ENCODE measurements at places on chromosomes 7 and 10.
A peak's percentile ranks its signal among the peaks of the same experiment; 100 is the strongest.

- no peak for ATAC-seq
- peak overlapping the region; percentile 8 for H3K27ac ChIP-seq
- H3K36me3 ChIP-seq = peaks cover 31% of the 10 kb centered on the region
- no peaks in the 10 kb centered on the region for H3K27me3 ChIP-seq
- H3K4me3 ChIP-seq = no peak overlapping the region
Observed at GRCh38 chr10:75016325-75016724, 95.1 kb upstream of the SAMD8 start.

DNA sequence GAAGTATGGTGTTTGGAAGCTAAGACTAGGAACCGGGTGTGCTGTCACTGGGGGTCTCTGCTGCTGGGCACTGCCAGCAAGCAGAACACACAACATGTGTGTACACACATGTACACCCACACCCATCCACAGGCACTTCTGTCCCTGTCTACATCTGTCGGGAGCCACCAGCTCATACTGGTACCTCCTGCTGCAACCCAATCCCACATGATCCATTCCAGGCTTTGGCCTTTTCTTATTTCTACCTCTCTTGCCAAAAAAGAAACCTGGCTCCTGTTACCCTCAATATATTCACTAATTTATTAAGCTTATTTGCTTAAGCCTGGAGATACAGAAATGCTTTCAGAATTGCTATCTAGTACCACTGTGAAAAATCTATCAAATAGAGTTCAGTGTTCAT, 246.0 kb downstream of the DIP2C start:
- H3K4me1 ChIP-seq = no peaks in the 10 kb centered on the region
- ATAC-seq = no peak
- H3K4me3 ChIP-seq = no peak overlapping the region
- H3K36me3 ChIP-seq = no peaks in the 10 kb centered on the region

DNA sequence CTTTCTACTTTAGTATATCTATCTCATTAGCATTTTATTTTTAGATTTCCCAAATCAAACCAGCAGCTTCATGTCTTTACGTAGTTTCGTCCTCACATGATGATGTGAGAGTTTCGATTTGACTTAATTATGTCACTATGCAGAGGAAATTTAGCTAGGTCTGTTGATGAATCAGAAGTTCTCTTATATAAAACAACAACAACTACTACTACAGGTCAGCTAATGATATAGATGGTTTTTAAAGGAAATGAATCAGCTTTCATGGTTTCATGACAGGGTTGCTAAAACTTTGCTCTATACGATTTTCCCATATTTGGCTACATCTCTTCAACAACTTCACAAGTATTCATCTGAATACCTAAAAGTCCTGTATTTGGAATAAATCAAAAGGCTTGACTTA, 28.6 kb downstream of the JAZF1 start:
- H3K36me3 ChIP-seq = no peaks in the 10 kb centered on the region
- no peaks in the 10 kb centered on the region for H3K27me3 ChIP-seq
- peak overlapping the region; percentile 82 for H3K27ac ChIP-seq
- peak; percentile 56 for ATAC-seq

GRCh38 chr10:129099486-129099885, 367.6 kb upstream of the MGMT start:
- H3K36me3 ChIP-seq = no peaks in the 10 kb centered on the region
- no peaks in the 10 kb centered on the region for H3K27me3 ChIP-seq
- no peak overlapping the region for H3K27ac ChIP-seq
- ATAC-seq = no peak
- no peak overlapping the region for H3K4me3 ChIP-seq

DNA sequence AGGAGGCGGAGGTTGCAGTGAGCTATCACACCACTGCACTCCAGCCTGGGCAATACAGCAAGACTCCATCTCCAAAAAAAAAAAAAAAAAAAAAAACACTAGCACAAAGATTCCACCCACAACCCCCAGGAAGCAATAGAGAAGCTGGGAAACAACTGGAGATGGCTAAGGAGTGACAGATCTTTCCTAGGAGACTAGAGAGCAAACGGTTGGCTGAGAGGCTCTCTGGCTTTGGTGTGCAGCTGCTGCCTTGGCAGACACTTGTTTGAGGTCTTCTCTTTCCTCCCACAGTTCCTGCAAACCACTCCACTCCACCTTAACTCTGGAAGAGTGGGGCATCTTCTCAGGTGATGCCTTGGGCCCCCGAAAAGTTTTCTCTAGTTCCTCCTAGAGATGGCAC, 78.5 kb upstream of the LANCL2 start:
- no peaks in the 10 kb centered on the region for H3K27me3 ChIP-seq
- H3K27ac ChIP-seq = no peak overlapping the region
- H3K4me3 ChIP-seq = no peak overlapping the region
- no peaks in the 10 kb centered on the region for H3K36me3 ChIP-seq
- H3K4me1 ChIP-seq = no peaks in the 10 kb centered on the region
- no peak for ATAC-seq

DNA sequence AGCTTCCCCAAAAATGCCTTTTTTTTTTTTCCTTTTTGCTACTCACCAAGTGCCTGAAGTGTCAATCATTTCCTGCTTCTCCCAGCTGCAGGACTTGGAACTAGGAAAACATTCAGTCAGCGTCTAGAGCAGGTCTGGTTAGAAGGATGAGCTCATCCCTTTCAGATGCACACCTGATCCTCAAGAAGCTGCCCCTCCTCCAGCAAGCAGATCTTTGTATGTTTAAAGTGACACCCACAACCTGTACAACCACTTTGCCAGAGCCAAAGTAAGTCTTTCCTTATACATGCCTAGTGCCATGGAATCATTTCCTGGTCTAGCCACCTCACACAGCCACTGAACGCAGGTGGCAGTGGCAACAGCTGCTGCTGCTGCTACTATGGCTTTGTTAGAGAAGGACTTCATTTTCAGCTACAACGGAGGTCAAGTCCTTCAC, 10.4 kb upstream of the USP54 start:
- H3K4me1 ChIP-seq = no peaks in the 10 kb centered on the region
- peaks cover 5% of the 10 kb centered on the region for H3K36me3 ChIP-seq
- H3K4me3 ChIP-seq = no peak overlapping the region
- H3K27me3 ChIP-seq = no peaks in the 10 kb centered on the region
- ATAC-seq = no peak
- H3K27ac ChIP-seq = no peak overlapping the region

DNA sequence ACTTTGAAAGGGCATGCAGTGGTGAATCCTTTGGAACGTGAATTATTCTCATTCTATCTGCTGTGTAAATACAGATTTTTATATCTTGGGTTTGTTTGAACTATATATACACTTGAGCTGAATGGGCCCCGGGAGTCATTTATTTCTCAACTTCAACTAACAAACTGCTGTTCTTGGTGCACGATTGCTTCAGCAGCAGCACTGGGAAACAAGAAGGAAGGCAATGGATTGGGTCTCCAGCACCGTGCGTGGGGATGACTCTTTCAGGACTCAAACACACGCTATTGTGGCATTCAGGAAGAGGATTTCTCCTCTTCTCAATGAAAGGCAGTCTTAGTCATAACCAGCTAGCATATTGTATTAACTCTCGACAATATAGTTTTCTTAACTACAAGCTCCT, 226.0 kb upstream of the NFE2L3 start:
- peaks cover 43% of the 10 kb centered on the region for H3K27me3 ChIP-seq
- ATAC-seq = no peak

DNA sequence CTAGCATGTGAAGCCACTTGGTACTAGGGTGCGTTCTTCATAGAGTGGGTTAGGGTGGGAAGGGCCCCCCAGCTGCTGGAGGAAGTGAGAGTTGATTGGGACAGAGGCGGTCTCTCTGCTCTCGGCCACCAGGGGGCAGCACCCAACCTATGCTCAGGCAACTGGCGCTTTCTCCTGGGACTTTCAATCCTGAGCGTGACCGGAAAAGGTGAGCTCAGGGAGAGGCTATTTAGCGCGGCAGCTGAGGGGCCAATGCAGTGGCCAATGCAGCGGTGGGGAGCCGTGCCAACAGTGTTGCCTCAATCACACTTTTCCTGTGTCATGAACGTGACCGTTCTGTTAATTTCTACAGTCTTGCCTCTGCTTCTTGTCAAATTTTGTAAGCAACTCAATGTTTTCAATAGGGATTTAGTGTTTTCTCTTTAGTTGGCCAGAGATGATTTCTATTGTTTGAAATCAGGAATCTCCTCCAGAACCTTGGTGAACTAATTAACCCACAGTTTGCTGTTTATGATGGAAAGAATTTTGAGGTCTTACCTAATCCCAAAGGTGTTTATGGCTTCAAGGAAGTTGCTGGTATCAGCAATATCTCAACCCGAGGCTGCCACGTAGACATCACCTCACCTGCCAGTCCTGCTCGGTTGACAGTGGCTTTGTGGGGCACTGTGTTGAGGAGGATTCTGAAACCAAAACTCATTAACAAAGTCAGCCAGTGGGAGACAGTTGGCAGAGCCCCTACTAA, 67.9 kb upstream of the PDZD8 start:
- peak; percentile 48 for ATAC-seq
- H3K27ac ChIP-seq = no peak overlapping the region
- peaks cover 6% of the 10 kb centered on the region for H3K4me1 ChIP-seq
- H3K36me3 ChIP-seq = no peaks in the 10 kb centered on the region
- peak overlapping the region; percentile 32 for H3K4me3 ChIP-seq

DNA sequence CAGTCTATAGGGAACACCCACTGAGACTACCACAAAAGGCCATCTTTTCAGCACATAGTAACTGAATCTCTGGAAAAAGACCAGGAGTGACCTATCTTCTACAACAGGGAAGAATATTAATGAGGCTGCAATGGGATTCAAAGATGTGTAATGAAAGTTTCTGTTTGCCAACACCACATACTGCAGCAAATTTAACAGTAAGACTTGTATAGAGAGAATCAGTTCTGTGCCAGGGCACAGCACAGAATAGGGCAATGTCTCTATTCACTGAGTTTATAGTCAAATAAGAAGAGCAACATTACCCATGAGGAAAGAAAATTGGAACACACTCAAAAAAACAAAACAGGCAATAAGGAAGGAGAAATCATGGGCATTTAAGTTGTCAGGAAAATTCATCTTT, 91.4 kb upstream of the PTN start:
- no peaks in the 10 kb centered on the region for H3K4me1 ChIP-seq
- no peak for ATAC-seq
- no peaks in the 10 kb centered on the region for H3K27me3 ChIP-seq
- H3K4me3 ChIP-seq = no peak overlapping the region
- H3K27ac ChIP-seq = no peak overlapping the region

DNA sequence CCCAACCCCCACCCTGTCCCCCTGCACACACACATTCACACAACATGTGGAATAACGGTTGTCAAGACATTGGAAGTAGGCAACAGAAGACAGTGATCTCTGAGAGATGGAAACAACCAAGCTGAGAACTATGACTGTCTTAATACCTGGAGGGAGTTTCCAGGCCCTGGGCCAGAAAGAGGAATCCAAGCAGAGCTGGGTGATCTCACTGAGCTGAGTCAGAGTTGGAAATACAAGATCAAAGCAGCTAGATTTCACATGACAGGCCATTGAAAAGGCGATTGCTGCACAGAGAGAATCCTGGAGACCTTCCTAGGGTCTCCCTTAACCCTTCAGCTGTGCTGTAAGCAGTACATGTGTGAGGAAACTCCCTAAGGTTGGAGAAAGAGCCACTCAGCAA, 165.8 kb upstream of the PRSS1 start:
- no peaks in the 10 kb centered on the region for H3K36me3 ChIP-seq
- H3K27ac ChIP-seq = no peak overlapping the region
- no peaks in the 10 kb centered on the region for H3K27me3 ChIP-seq
- peak; percentile 68 for ATAC-seq

DNA sequence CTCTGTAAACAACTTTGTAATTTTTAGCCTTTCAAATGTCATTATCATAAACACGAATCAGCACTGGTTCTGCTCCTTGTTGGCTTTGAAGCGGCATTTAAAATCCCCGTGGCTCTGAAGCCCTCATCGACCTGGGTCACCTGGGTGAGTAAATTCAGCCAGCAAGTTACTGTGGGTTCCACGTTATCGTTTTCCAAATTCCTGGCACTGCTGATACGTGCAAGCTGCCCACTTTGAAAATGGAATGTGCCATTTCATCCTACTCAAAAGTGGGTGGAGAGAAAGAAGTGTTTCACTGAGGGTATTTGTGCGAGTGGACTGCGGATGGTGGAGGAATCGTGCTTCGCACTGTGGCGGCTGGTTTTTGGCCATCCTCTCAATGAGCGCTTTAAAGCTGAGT, 281.7 kb downstream of the KLF6 start:
- H3K4me3 ChIP-seq = no peak overlapping the region
- no peaks in the 10 kb centered on the region for H3K27me3 ChIP-seq

- peaks cover 17% of the 10 kb centered on the region for H3K27me3 ChIP-seq
- no peaks in the 10 kb centered on the region for H3K36me3 ChIP-seq
- H3K27ac ChIP-seq = no peak overlapping the region
- no peak overlapping the region for H3K4me3 ChIP-seq
- H3K4me1 ChIP-seq = no peaks in the 10 kb centered on the region
Observed at GRCh38 chr10:27601503-27601902, 97.4 kb downstream of the RAB18 start.

DNA sequence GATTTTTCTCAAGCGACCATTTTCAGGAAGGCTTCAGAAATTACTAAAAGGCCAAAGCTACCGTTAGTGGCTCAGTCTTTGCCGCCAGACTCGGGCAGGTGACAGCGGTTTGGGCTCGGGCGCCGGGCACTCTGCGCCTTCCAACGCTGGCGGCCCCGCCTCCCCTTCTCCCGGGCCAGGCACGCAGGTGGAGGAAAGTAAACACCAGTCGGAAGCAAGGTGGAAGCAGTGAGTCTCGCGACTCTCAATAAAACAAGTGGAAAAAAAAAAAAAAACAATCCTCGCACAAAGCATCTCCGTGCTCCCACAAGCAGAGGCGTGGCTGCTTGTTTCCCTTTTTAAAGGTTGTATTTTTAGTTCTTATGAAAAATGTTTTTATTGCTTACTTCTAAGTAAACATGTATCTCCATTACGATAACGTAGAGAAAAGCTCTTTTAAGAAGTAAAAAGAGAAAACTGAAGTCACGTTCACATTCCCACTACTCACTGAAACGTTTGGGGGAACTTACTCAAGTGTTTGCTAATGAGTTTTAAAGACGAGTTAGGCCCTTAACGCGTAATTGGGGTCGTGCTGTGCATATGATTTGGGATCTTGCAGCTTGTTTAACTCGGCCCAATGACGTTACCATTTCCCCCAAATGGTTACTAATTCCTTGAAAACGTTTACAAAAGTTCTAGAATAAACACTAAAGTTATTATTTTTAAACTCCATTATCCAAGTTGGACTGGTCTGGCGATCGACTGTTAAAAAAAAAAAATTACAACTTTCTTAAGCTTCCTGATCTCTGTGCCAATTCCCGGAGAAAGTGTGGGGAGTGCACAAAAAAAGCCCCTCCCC, 864 bp downstream of the CDCA7L start:
- no peaks in the 10 kb centered on the region for H3K36me3 ChIP-seq
- peaks cover 62% of the 10 kb centered on the region for H3K4me1 ChIP-seq
- peak overlapping the region; percentile 99 for H3K27ac ChIP-seq

GRCh38 chr7:988426-988911, 5.5 kb downstream of the CYP2W1 start:
- no peak for ATAC-seq
- H3K36me3 ChIP-seq = no peaks in the 10 kb centered on the region
- H3K27me3 ChIP-seq = peaks cover 50% of the 10 kb centered on the region
- H3K27ac ChIP-seq = no peak overlapping the region

GRCh38 chr10:6612371-6612770, 32.3 kb upstream of the PRKCQ start:
- no peak overlapping the region for H3K4me3 ChIP-seq
- H3K36me3 ChIP-seq = no peaks in the 10 kb centered on the region
- H3K27me3 ChIP-seq = peaks cover 31% of the 10 kb centered on the region
- ATAC-seq = no peak
- no peak overlapping the region for H3K27ac ChIP-seq

Data from stimulated activated memory B cell treated with anti-CD40 and anti-IgM and Interleukin-4, amounts not matched to agents 10 μg/mL and 1 μg/mL and 100 μg/mL, for 72 hours (primary cell).